ENCODE measurements at places on chromosomes 7 and 10. TPM values are rescaled to one million over a fixed set of nuclear protein-coding genes. Genes with fewer than 3 reads are reported as not detected.

DNA sequence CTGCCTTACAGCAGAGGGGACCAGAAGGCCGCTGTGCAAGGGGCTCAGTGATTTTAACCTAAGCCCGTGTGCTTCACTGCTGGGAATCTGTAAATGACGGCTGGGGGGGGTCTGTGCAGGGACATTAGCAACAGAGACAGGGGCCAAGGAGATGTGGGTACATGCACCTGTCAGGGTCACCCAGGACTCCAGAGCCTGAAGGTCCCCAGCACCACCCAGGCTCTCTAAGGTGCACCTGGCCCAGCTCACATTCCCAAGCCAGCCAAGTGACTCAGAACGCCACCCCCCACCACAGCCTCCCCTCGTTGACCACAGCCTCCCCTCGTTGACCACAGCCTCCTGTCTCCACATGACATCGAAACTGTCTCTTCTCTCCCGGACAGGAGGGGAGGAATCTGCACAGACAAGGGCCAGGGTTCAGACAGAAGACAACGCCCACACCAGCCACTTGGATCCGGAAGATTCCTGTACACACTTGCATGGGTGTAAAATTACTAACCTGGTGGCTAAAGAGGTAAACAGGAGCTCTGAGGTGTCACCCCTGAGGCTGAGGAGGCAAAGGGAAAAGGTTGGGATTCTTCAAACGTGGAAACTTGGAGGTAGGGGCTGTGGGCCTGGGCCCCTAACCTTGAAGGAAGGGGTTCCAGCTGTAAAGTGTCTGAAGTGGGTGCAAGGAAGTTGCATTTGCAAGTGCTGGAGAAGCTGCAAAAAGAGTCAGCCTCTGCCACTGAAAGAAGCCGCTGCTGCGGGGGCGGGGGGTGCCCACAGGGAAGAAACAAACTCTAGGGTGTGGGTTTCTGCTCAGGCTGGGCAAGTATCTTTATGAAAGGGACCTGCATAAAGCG, 27.0 kb downstream of the CALML3 start:
- no peak overlapping the region for H3K4me3 ChIP-seq
- peaks cover 49% of the 10 kb centered on the region for H3K4me1 ChIP-seq
- peak; percentile 65 for DNase-seq

- H3K4me1 ChIP-seq = no peaks in the 10 kb centered on the region
- H3K36me3 ChIP-seq = peaks cover 50% of the 10 kb centered on the region
These were observed 112.1 kb downstream of the GALNT11 start for GRCh38 chr7:152137476-152138025.

GRCh38 chr7:97466071-97466470, 265.8 kb upstream of the TAC1 start:
- DNase-seq = no peak
- H3K27me3 ChIP-seq = peaks cover 4% of the 10 kb centered on the region
- H3K36me3 ChIP-seq = no peaks in the 10 kb centered on the region

- no peaks in the 10 kb centered on the region for H3K4me1 ChIP-seq
- no peak overlapping the region for H3K4me3 ChIP-seq
- no peak for DNase-seq
- no peaks in the 10 kb centered on the region for H3K36me3 ChIP-seq
These were observed 60.3 kb downstream of the RAB18 start for GRCh38 chr10:27564398-27564797.

DNA sequence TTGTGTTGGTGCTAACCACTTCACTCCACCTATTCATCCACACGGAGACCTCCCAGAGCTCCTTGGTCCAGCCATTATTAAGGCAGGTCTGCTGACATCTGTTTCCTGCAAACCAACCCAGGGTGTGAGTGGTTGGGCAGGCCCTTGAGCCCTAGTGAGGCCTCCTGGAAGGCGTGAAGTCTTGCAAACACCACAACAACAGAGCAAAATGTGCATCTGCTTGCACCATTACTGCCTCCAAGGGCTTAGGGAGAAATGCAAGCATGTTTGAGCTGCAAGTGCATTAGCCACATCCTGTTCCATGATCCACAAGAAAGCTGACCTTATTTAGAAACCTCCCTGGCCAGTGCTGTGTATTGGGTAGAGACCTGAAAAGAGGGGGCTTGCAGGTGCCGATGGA, 325.5 kb downstream of the GRID1 start:
- H3K36me3 ChIP-seq = no peaks in the 10 kb centered on the region
- no peaks in the 10 kb centered on the region for H3K4me1 ChIP-seq
- H3K27ac ChIP-seq = no peak overlapping the region

GRCh38 chr10:78757344-78757925, 311.3 kb upstream of the ZMIZ1 start:
- H3K4me1 ChIP-seq = peaks cover 27% of the 10 kb centered on the region
- no peak for DNase-seq
- H3K27ac ChIP-seq = no peak overlapping the region
- no peaks in the 10 kb centered on the region for H3K27me3 ChIP-seq
- no peaks in the 10 kb centered on the region for H3K36me3 ChIP-seq

- no peaks in the 10 kb centered on the region for H3K36me3 ChIP-seq
- H3K4me1 ChIP-seq = no peaks in the 10 kb centered on the region
- no peaks in the 10 kb centered on the region for H3K27me3 ChIP-seq
- DNase-seq = no peak
These were observed 5.0 kb downstream of the HBP1 start for GRCh38 chr7:107173691-107174406.

GRCh38 chr10:1923586-1923985, 186.3 kb upstream of the ADARB2 start:
- H3K4me1 ChIP-seq = no peaks in the 10 kb centered on the region
- H3K4me3 ChIP-seq = no peak overlapping the region
- no peak for DNase-seq
- no peaks in the 10 kb centered on the region for H3K36me3 ChIP-seq

- H3K4me1 ChIP-seq = no peaks in the 10 kb centered on the region
- H3K27me3 ChIP-seq = no peaks in the 10 kb centered on the region
- no peak overlapping the region for H3K27ac ChIP-seq
- no peak overlapping the region for H3K4me3 ChIP-seq
- no peaks in the 10 kb centered on the region for H3K36me3 ChIP-seq
These were observed 1.4 kb upstream of the OSBPL3 start for GRCh38 chr7:24981171-24981951.

DNA sequence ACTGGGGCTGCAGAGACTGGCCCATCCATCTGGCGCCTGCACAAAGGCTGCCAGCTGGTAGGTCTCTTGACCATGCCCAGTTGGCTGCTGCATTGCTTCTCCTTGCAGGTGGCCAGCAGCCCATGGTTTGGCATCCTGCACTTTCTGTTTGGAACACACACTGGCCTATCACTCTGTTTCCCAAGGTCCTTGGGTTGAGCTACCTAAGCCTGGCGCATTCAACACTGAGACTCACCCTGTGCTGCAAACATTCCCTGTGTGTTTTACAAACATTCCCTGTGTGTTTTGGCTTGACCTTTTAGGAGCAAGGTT, 55.5 kb downstream of the TACR2 start:
- H3K36me3 ChIP-seq = no peaks in the 10 kb centered on the region

DNA sequence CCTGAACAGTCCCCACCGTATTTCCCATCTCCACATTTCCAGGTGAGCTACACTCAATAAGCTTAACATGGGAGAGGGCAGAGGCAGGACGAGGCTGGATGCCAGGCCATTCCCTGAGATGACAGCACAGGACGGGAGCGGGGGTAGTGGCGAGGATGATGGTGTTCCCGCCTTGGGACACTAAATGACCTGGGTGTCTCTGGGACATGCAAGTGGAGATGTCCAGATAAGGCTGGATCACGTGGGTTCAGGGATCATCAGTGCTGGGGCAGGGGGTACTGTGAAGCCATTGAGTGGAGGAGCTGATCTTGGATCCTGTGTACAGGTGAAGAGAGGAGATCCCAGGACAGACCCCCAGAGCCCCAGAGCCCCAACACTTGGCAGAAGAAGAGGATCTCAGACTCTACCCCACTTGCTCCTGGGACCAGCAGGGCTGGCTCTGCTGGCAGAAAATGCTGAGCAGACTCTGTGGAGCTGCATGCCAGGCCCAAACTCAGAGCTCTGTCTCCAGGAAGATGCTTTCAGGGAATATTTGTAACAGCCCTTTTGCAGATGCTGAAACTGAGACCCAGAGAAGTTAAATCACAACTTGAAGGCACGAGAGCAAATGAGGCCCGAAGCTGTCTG, 29.7 kb upstream of the HSPA12A start:
- no peaks in the 10 kb centered on the region for H3K4me1 ChIP-seq
- H3K27ac ChIP-seq = no peak overlapping the region
- no peaks in the 10 kb centered on the region for H3K27me3 ChIP-seq
- no peak overlapping the region for H3K4me3 ChIP-seq

GRCh38 chr10:1187855-1188557, 131.8 kb downstream of the WDR37 start:
- no peak overlapping the region for H3K4me3 ChIP-seq
- no peak overlapping the region for H3K27ac ChIP-seq
- no peaks in the 10 kb centered on the region for H3K27me3 ChIP-seq
- H3K36me3 ChIP-seq = no peaks in the 10 kb centered on the region
- DNase-seq = no peak
- H3K4me1 ChIP-seq = no peaks in the 10 kb centered on the region

GRCh38 chr10:129622291-129622690, 155.2 kb downstream of the MGMT start:
- H3K27ac ChIP-seq = no peak overlapping the region
- no peak overlapping the region for H3K4me3 ChIP-seq
- no peaks in the 10 kb centered on the region for H3K27me3 ChIP-seq
- H3K36me3 ChIP-seq = no peaks in the 10 kb centered on the region
- DNase-seq = no peak

DNA sequence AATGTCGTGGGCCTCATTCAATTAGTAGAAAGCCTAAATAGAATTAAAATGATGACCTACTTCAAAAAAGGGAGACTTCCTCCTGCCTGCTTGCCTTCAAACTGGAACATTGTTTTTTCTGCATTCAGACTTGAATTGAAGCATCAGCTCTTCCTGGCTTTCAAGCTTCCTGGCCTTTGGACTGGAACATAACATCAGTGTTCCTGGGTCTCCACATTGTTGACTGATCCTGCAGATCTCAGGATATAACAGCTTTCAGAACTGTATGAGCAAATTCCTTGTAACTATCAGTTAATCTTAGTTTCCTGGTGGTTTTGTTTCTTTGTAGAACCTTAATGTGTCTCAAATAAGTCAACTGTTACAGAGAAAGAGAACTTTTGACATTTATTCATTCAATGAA, 18.6 kb downstream of the MAGI2 start:
- H3K27me3 ChIP-seq = no peaks in the 10 kb centered on the region
- DNase-seq = no peak
- H3K4me3 ChIP-seq = no peak overlapping the region
- no peaks in the 10 kb centered on the region for H3K36me3 ChIP-seq
- H3K4me1 ChIP-seq = 0 out of 2 replicates have a peak, but pooled peaks cover 2% of the 10 kb centered on the region
- H3K27ac ChIP-seq = no peak overlapping the region

GRCh38 chr10:78510566-78511323, 477.1 kb downstream of the RPS24 start:
- DNase-seq = peak; percentile 26
- H3K27ac ChIP-seq = no peak overlapping the region
- H3K4me1 ChIP-seq = no peaks in the 10 kb centered on the region
- H3K27me3 ChIP-seq = no peaks in the 10 kb centered on the region

DNA sequence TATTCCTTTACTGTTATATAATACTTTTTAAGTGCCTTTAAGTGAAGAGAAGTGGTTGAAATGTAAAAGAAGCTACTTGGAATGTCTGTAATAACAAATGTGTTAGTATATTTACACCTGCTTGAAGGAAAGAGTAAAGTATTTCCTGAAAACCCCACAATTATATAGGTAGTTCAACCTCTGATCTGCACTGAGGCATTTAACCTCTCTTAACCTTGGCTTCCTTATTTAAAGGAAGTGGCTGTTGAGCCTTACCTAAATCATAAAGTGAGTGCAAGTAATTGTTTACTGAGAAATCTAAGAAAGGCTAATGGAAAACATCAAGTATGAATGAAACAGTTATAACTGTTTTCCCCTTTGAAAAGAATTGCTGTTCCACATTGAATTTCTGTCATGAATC, 294.5 kb downstream of the ADK start:
- H3K27ac ChIP-seq = no peak overlapping the region
- no peak for DNase-seq
- H3K4me1 ChIP-seq = no peaks in the 10 kb centered on the region
- H3K4me3 ChIP-seq = no peak overlapping the region
- H3K27me3 ChIP-seq = no peaks in the 10 kb centered on the region
- no peaks in the 10 kb centered on the region for H3K36me3 ChIP-seq

DNA sequence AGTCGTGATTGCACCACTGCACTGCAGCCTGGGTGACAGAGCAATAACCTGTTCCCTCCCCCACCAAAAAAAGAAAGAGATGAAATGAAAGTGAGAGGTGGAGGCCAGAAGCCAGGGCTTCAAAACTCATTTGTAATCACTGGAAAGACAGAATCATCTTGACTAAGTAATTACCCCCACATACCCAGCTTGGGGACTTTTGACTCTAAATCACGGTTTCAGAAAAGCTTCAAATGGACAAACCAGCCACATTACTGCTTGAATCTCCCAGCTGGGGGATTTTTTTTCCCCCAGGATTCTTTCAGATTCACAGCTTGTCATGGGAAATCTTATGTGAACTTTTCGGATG, 361.0 kb downstream of the FRMD4A start:
- H3K36me3 ChIP-seq = no peaks in the 10 kb centered on the region
- H3K4me1 ChIP-seq = peaks cover 24% of the 10 kb centered on the region
- H3K4me3 ChIP-seq = no peak overlapping the region
- no peaks in the 10 kb centered on the region for H3K27me3 ChIP-seq
- H3K27ac ChIP-seq = peak overlapping the region; percentile 6
- no peak for DNase-seq

DNA sequence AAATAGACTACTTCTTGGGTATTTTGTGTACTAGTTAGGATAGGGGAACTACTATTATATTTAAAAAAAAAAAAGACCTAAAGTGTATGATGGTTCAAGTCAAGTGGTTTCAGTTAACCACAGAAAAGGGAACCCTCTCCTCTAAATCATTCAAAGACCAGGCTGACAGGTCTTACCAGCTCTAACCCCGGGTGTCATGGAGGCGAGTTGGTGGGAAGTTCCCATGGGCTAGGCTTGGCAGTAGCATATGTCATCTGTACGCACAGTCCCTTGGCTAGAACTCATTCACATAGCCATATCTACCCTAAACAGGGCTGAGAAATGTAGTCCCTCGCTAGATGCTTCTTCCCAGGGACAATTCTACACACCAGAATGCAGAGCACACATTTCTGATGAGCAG, 37.7 kb upstream of the KCNMA1 start:
- no peak overlapping the region for H3K27ac ChIP-seq
- no peaks in the 10 kb centered on the region for H3K4me1 ChIP-seq
- DNase-seq = no peak
- H3K4me3 ChIP-seq = no peak overlapping the region
- H3K36me3 ChIP-seq = no peaks in the 10 kb centered on the region

The OR2A12 gene
- not detected for total RNA-seq

The MINDY3 gene
- total RNA-seq = 22.0 TPM

The GIMAP8 gene
- total RNA-seq = not detected

The ATXN7L1 gene
- total RNA-seq = 5.9 TPM

The GIMAP5 gene
- not detected for total RNA-seq

The LDB1 gene
- total RNA-seq = 81.6 TPM

The SPDYE18 gene
- total RNA-seq = not detected

The MYH16 gene
- total RNA-seq = not detected

The TUBGCP2 gene
- total RNA-seq = 23.3 TPM

The IGFBP1 gene
- not detected for total RNA-seq

The PHTF2 gene
- total RNA-seq = 62.2 TPM

The GPR158 gene
- 6.8 TPM for total RNA-seq

The HIP1 gene
- 48.6 TPM for total RNA-seq

Measured in SJCRH30 (cell line).